ENCODE measurements at places on chromosomes 7 and 10.

DNA sequence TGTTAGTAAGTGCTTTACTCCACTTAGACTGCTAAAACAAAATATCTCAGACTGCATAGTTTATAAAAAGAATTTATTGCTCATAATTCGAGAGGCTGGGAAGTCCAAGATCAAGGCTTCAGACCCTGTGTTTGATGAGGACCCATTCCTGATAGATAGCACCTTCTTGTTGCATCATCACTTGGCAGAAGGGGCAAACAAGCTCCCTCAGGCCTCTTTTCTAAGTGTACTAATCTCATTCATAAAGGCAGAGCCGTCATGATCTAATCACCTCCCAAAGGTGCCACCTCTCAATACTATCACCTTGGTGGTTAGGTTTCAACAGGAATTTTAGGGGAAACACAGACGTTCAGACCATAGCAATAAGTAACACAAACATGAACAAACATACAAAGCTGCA, 55.4 kb downstream of the CRPPA start:
- no peak for DNase-seq

GRCh38 chr7:68936471-68937035, 661.7 kb upstream of the AUTS2 start:
- no peak for DNase-seq

- DNase-seq: no peak
These were observed 104.9 kb downstream of the CTBP2 start for GRCh38 chr10:125055446-125055845.

DNA sequence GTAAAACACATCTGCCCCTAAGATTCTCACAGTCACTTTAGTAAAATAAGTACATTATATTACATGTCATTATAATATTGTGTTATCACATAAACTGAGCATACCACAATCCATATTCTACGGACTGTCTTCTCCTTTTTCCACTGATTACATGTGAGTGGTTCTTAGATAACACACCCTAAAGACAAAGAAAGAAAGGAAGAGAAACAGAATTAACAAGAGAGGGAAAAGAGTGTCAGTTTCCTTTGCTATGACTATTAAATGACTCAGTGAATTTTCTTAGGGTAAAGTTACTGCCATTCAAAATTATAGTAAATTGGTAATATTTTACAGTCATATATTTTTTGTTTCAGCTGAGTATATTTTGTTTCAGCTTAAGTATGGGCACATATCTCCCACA, 268.3 kb downstream of the TWIST1 start:
- no peak for DNase-seq

- DNase-seq: no peak
These were observed 37.9 kb downstream of the SORCS1 start for GRCh38 chr10:107126512-107127065.

DNA sequence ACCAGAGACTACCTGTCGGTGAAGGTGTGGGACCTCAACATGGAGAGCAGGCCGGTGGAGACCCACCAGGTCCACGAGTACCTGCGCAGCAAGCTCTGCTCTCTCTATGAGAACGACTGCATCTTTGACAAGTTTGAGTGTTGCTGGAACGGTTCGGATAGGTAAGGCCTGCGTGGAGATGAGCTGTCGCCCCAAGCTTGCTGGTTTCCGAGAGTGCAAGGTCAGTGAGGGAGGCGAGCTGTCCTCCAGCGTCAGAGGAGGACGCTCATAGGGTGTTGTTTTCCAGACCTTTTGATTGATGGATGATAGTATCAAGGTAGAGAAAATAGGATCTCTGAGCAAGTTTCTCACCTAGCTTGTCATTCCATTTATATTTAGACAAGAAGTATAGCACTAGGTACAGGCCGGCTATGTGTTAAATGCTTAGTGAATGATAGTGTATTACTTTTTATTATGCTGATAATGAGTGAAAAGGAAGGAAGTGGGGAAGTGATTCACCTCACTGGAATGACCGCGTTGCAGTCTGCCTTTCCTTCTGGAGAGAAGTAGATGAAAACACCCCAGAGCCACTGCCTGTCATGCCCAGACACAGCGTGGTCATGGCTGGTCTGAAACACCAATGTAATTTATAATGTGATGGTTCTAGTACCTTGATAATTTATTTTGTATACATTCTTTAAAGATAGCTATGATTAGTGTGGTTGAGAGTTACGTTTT, 33.9 kb downstream of the BNIP3 start:
- DNase-seq: no peak

- no peak for DNase-seq
These were observed 21.3 kb upstream of the ZNF467 start for GRCh38 chr7:149794661-149795060.

GRCh38 chr7:158695726-158696452, 8.7 kb downstream of the NCAPG2 start:
- no peak for DNase-seq

DNA sequence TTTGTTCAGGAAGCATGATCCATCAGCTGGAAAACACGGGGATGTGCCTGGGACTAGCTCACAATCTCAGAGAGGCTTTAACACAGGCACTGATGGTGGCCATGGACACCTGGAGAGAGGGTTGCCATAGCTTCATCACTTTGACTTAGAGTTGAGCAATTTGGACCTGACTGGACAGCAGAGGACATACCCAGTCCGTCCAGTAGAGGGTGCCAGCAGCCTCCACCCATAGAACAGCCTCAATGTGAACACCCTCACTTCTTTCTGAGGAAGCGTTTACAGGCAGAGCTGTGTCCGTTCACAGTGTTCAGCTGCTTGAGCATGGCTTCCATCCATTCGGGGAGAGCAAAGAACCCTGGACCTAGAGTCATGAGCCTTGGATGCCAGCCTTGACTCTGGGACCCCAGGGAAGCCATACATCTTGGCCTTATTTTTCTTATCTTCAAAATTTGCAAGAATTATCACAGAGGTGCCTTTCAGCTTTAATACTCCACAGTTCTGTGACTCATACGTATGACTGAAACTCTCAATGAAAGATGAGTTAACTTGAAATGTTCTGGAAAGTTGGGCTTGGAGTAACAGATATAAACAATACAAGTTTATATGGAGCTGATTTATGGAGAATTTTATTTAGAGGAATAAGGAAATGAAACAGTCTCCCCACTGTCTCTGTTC, 302.9 kb upstream of the PODXL start:
- DNase-seq: no peak

- DNase-seq: no peak
These were observed 35.3 kb upstream of the IFRD1 start for GRCh38 chr7:112414855-112415490.

GRCh38 chr10:986137-986825, 2.0 kb upstream of the GTPBP4 start:
- no peak for DNase-seq

GRCh38 chr10:74598891-74599566, 227.4 kb upstream of the KAT6B start:
- no peak for DNase-seq

DNA sequence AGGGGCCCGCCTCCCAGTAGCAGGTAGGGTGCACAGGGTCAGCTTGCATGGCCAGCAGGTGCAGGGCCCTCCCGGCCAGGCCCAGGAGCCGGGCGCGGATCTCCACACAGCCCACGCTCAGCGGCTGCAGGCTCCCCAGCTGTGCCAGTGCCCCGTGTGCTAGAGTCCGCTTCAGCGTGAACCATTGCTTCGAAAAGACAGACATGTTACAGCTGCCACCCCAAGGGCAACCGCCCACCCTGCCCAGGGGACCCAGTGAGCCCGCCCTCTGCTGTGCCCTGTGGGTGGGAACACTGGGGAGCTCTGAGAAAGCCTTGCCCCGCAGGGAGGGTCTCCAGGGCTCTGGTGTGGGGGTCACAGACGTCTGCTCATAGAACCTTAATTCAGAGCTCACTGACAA, 64.3 kb upstream of the NKX6-2 start:
- no peak for DNase-seq

GRCh38 chr10:3619241-3619640, 165.8 kb downstream of the KLF6 start:
- DNase-seq: no peak

DNA sequence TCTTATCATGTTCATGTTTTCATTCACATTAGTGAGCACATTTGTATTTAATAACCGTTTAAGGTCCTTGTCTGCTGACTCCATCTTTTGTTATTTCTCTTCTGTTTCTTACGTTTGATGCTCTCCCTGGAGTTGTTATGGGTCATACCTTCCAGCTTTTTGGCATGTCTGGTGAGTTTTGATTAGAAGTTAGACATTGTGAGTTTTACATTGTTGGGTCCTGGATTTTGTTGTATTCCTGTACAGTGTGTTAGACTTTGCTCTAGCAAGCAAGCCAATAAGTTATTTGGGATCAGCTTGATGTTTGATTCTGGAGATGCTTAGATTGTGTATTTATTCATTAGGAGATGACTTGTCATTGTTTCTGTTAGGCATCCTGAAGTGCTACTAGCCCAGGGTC, 16.9 kb downstream of the OLAH start:
- no peak for DNase-seq

DNA sequence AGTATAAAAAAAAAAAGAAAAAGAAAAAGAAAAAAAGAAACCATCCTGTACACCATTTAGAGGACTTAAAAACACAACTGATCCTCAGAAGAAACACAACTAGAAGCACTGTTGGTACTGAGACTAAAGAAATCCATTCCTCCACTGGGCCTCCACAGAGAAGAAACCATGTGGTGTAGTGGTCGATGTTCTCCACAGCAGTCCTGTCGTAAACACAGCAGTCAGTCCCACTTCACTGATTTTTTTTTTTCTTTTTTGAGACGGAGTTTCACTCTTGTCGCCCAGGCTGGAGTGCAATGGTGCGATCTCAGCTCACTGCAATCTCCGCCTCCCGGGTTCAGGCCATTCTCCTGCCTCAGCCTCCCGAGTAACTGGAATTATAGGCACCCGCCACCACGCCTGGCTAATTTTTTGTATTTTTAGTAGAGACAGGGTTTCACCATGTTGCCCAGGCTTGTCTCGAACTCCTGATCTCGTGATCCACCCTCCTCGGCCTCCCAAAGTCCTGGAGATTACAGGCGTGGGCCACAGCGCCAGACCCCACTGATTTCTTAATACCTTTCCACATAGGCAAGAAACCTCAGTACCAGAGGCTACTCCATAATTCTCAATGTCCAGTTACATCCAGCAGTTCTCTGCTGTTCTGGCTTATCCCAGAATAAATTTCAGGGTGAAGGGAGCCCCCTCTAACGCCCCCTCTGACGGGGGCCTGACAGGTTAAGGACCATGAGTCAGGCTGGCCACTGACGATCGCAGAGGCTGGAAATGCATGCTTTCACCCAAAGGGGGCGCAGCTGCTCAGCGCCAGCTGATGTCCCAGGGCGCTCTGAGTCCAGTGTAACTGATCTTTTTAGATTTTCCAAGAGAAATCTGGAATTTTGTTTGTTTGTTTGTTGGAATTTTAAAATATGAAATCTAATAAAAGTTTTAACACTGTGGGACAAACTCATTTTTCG, 24.8 kb upstream of the FFAR4 start:
- no peak for DNase-seq

- DNase-seq: no peak
These were observed 271.2 kb downstream of the ARHGAP12 start for GRCh38 chr10:31657434-31657872.

DNA sequence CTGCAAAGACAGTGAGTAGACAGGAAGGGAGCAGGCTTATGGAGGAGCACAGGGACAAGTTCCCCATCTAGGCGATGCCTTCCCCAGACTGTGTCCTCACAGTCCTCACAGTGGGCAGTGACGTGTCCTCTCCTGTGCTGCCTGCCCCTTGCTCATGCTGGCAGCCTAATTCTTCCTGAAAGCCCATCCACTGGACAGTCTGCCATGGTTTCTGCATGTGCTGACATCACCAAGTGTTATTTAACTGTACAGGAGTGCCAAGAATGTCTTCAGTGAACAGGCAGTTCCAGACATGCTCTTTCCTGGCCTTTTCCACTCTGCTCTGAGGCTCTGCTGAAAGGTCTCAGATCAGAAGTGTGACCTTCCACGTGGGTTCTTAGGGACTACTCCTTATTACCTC, 54.1 kb downstream of the ZNF248 start:
- no peak for DNase-seq

DNA sequence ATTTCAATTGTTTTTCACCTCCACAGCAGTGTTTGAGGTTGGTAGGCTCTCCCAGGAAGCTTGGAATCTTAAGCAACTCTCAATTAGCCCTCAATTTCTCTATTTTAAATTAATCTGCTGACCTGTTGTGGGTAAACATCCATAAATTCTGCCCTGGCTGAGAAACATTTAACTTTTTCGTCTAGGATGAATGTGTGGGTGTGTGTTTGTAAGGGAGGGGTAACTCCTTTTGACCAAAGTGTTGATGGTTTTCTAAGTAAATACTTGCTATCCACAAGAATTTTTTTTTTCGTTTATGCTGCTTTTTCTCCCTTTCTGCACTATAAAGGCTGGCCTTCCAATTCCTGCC, 973 bp downstream of the PPP3CB start:
- DNase-seq: no peak

DNA sequence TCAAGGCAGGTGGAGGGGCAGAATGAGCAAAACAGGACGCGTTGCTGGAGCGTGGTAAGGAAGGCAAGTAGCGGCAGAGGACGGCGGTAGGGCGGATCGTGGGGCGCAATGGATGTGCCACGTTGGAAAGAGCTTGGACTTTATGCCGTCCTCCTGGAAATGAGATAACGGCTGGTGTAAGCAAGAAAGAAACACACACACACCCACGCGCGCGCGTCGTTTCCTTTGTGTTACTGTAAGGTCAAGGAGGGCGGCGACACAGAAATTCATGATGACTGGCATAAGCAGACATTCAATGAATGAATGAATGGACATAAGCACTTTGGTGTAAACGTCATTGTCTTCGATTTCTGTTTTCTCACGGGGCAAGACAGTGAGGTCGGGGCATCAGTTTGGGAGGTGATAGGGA, 683 bp upstream of the ENTPD7 start:
- no peak for DNase-seq
